ENCODE measurements at places on chromosomes 13 and 19.

- no peak for DNase-seq
These were observed 62.4 kb upstream of the GJB6 start for GRCh38 chr13:20294497-20294896.

DNA sequence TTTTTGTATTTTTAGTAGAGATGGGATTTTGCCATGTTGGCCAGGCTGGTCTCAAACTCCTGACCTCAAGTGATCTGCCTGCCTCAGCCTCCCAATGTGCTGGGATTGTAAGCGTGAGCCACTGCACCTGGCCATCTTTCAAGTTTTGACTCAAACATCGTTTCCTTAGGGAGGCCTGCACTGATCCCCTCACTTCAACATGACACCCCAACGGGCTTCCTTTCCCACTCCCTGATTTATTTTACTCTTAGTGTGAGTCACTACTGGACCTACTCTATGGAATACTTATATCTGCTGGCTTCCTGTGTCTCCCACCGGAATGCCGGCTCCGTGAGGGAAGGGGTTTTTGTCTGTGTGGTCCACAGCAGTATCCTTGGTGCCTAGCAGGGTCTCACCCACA lies 4.5 kb upstream of the ADAMTS10 start:
- no peak for DNase-seq

DNA sequence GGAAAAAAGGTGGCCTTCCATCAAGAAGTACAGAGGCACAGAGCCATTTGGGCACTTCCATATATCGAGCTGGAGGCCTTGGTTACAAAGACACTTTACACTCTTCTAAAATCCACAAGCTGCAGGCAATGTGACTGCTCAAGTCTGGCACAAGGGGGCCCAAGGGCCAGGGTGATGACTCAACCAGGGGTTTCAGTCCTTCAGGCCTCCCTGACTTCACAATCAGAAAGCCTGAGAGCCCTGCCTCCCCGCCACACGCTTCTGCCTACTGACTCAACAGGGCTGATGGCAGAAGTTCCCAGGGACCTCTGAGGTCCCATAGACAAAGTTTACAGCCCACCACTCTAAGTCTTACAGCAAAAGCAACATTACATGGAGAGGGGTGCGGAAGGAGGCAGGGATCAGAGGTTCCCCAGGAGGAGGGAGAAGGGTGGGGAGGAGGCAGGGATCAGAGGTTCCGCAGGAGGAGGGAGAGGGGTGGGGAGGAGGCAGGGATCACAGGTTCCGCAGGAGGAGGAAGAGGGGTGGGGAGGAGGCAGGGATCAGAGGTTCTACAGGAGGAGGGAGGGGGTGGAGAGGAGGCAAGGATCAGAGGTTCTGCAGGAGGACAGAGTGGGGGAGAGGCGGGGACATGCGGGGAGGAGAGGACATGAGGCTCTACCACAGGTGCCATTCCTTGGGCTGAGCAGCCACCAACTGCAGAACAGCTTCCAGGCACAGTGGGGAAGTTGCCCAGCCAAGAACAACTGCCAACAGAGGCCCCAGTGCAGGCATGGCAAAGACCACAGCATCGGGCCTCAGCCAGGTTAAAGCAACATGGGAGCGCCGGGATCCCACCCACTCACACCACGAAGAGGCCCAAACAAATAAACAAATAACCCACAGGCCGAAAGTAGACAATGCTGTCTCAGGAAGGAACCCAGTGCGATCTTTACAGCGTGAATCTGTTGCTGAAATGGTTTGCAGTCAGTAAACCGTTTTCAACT lies 52.0 kb downstream of the SLC7A1 start:
- no peak for DNase-seq

- no peak for DNase-seq
These were observed 7.8 kb downstream of the GRIN2D start for GRCh38 chr19:48401287-48401686.

- DNase-seq = no peak
These were observed 2.3 kb downstream of the CLPTM1 start for GRCh38 chr19:44957526-44957925.

DNA sequence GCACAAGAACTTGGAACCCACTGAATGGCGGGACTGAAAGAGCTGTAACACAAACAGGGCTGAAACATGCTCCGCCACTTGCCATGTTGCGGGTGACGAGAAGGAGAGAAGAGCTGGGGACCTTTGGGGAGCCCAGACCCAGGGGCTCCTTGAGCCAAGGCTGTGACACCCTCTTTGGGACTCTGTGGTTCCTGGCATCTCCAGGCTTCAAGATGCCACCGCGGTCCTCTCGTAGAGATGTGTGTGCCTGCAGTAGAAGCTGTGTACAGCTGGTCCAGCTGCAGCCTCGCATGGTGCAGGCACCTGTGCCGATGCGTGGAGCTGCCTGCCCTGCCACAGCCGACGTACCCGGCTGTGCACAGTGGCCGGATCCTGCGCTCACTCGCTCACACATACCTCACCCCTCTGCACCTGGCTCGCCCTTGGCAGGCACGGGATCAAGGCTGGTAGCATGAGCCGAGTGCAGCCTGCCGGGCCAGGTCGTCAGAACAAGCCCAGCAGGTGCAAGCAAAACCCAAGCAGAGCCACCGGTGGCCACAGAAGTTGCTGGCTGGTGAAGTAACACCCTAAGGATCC lies 1385.8 kb downstream of the PCDH9 start:
- no peak for DNase-seq

GRCh38 chr19:40806423-40807146 lies 7.6 kb downstream of the EGLN2 start:
- peak; percentile 53 for DNase-seq

- DNase-seq = peak; percentile 69
These were observed 5.5 kb downstream of the CCDC124 start for GRCh38 chr19:17938092-17938845.

GRCh38 chr19:33921165-33921564 lies 124.5 kb downstream of the KCTD15 start:
- no peak for DNase-seq

DNA sequence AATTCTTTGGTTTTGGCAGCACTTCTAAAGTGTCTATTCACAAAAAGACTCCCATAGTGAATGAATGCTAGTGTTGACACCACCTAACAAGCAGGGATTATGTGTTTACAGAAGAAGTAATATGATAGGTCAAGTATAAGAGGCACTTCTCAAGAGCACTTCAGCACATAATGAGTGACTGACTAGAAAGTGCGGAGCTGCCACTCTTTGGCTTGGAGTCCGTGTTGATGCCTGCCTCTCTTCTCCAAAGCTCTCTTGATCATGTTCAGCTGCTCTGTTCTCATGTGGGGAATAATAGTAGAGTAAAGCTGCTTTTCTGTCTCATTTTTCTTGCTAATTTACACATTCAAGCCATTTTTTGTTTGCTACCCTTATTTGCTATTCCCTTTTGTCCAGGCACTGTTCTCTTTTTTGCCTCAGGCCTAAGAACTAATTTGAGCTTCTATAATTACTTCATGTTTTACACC lies 22.7 kb upstream of the MAB21L1 start:
- DNase-seq = no peak

- no peak for DNase-seq
These were observed 12.6 kb upstream of the ZNF681 start for GRCh38 chr19:23771316-23771715.

DNA sequence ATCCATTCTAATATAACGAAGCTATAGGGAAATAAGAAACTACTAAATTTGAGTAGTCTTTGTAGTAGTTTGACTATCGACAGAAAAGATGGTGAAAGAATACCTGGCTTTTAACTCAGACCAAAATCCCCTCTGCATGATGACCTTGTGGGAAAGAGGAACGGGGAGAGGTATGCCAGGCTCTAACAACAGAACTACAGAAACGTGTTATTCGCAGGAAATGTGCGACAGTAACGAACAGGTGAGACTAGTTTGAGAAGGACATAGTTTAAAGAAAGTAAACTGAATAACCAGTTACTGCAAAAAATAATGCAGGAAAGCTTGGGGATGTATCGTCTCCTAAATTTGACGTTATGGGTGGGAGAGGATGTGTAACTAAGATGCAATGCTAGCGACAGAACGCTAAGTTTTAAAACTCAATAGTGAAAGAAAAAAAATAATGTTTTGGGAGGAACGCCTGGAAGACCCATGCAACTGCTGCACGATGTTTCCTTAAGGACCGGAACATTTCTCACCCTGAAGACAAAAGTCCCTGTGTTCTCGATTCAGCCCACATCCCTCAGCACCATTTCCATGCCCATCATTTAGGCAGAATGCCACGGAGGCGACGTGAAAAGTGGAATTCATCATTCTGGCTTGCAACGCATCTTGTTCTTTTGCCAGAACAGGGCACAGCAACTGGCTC lies 1.6 kb upstream of the RAP2A start:
- DNase-seq = no peak

- no peak for DNase-seq
These were observed 100.0 kb upstream of the RAP2A start for GRCh38 chr13:97333983-97334382.

DNA sequence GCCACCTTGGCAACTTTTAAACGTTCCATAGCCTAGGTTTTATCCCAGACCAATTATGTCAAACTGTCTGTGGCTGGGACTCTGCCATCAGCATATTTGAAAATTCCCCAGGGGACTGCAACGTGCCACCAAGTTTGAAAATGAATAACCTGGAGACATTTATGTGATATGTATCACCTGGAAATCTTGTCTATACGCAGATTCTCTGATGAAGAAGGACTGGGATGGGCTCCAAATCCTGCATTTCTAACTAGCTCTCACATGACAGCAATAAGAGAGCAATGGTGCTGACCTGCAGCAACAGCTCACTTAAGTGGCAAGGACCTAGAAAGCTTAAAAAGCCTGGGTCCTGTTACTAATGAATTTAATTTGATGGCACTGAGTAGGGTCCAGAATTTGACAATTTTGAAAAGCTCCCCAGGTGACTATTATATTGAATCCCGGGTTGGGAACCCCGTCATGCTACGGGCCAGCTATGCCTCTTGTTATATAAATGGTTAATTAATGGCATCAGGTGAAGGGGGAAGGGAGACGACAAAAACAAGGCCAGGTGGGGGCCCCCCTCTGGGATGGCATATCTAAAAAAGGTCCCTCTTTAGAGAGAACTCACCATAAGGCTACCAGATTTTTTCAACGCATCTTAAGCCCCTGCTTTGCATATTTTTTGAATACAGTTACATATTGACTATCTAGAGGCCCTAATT lies 213.7 kb downstream of the ZIC5 start:
- no peak for DNase-seq

GRCh38 chr13:51066091-51066831 lies 44.8 kb downstream of the C13orf42 start:
- DNase-seq = no peak

GRCh38 chr19:54206030-54206830 lies 5.6 kb downstream of the RPS9 start:
- no peak for DNase-seq

GRCh38 chr13:67619995-67620380 lies 389.9 kb upstream of the PCDH9 start:
- DNase-seq = no peak

DNA sequence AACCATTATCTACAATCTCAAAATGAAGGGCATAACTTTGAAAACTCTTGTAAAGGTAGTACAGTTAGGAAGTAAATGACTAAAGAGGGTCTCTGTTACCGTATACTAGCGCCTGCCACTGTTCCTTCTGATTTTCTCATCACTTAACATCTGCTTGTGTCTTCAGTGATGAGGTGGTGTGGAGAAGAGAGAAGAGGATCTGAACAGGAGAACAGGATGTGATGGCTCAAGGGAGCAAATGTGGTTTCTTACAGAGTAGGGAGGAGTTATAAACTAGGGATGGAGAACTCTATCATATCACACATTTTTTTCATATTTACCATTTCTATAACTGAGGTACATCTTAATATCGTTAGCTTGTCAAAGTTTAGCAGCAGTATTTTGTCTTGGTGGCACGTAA lies 1.1 kb downstream of the KCTD4 start:
- DNase-seq = no peak

- DNase-seq = no peak
These were observed 594.2 kb downstream of the KCTD12 start for GRCh38 chr13:76292031-76292430.

- DNase-seq = no peak
These were observed 154.8 kb downstream of the ABCC4 start for GRCh38 chr13:95146486-95146885.

GRCh38 chr13:26007261-26008125 lies 44.3 kb downstream of the SHISA2 start:
- no peak for DNase-seq

All from activated CD8-positive, alpha-beta memory T cell treated with anti-CD3 and anti-CD28 coated beads for 4 hours (primary cell).